ENCODE measurements at places on chromosomes 6 and 20. TPM values are rescaled to one million over a fixed set of nuclear protein-coding genes. Genes with fewer than 3 reads are reported as not detected.

Gene C4A
- 4.1 TPM for total RNA-seq

Gene ARMC12
- 1.2 TPM for total RNA-seq

Gene MAP1LC3A
- 52.8 TPM for total RNA-seq

Gene SLPI
- not detected for total RNA-seq

Gene ENTPD6
- total RNA-seq, result 86.0 TPM

Measured in smooth muscle cell of trachea (primary cell).